HAP-1 (cell line): ENCODE measurements at places on chromosomes 16 and 17.
A peak's percentile ranks its signal among the peaks of the same experiment; 100 is the strongest.

DNA sequence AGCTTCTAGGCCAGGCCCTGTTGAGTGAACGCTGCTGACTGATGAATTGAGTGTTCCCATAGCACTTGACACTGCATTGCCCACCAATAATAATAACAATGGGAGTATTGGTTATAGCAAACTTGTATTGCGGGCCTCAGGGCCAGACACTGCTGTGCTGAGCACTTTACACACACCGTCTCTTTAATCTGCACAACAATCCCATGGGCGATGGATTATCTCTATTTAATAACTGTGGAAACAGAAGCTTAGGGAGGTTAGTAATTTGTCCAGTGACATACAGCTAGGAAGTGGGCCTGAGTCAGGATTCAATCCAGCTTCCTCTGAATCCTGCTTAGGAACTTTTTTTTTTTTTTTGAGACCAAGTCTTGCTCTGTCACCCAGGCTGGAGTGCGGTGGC is 11.2 kb downstream of the ARHGAP23 start:
- peak; percentile 69 for DNase-seq

GRCh38 chr17:28807925-28808634 is 34.5 kb downstream of the FAM222B start:
- peak; percentile 31 for DNase-seq

DNA sequence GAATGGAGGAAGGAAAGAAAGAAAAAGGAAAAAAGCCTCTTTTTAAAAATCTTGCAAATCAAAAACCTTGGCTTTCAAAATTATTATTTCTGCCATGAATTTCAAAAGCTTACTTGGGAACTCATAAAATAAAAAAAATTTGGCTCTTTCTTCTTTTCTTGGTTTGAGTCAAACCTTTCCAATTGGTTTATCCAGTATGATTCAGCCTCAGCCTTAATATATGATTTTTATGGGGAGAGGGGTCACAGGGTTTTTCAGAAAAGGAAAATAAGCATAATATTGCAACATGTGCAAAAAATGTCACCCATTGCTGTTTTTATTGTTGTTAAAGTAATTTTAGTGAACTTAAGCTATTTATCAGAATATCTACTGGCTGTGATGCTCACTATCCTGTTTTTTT is 31.2 kb upstream of the HAPSTR1 start:
- DNase-seq: no peak

GRCh38 chr16:83666449-83666848 is 141.3 kb upstream of the HSBP1 start:
- DNase-seq: no peak

DNA sequence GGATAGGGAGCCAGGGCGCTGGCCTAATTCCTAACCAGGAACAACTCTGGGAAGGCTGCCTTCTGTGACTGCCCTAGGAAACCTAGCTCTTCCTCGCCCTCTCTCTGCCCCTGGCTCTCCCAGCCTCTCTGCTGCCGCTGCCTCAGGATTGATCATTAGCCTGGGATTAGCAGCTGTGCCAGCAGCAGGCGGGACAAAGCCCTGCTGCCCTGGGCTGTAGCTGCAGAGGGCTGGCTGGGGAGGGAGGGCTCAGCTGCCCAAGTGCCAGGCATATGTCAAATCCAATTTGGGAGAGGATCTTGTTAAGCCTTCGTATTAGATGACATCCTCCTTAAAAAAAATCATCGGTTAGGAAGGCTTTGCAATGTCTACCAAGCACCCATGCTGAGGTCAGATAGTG is 144.8 kb upstream of the CCL2 start:
- DNase-seq: no peak

GRCh38 chr16:68772871-68773270 is 35.8 kb downstream of the CDH1 start:
- no peak for DNase-seq
